Left lung (tissue), 14 donors: ENCODE measurements at places on chromosomes 1 and 21.

- no peak for DNase-seq
Measured at GRCh38 chr1:236292425-236292824, 10.7 kb upstream of the ERO1B start.

DNA sequence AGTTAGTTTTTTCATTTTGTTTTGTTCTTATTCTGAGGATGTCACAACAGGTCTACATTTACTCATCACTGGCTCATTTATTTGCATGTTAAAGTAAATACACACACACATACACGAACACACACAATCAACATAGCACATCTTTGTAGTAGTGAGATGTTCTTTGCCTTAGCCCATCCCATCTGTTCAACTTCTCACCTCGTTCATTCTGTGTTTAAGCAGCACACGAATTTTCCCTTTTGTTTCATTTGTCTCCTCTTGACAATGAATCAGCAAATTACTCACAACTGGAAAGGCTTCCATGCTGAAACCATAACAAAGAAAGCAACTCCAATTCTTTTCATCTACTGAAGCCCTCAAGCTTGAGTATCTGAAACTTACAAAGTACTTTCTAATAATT, 133.3 kb upstream of the CHRM3 start:
- no peak for DNase-seq

DNA sequence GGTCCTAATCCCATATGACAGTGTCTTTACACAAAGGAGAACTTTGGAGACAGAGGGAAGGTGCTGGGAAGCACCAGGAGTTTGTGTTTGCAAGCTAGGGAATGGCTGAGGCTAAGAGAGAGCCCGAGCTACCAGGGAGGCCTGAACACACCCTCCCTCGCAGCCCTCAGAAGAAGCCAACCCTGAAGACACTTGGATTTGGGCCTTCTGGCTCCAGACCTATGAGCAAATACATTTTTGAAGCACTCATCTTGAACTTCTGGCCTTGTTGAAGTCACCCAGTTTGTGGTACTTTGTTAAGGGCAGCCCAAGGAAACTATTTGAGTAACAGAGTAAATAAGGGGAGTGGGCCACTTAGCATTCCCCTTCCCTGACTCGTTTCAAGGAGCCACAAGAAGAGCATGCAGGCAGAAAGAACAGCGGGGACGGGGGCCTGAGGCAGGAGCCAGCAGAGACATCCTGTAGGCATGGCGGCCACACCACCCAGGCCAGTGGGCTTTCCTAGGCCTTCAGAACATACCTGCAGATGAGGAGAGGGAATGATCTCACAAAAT, 13.2 kb upstream of the QSOX1 start:
- no peak for DNase-seq

- DNase-seq = no peak
Measured at GRCh38 chr1:5973771-5974170, 18.5 kb downstream of the NPHP4 start.

- peak; percentile 28 for DNase-seq
Measured at GRCh38 chr1:9721606-9722377, 70.3 kb downstream of the PIK3CD start.

DNA sequence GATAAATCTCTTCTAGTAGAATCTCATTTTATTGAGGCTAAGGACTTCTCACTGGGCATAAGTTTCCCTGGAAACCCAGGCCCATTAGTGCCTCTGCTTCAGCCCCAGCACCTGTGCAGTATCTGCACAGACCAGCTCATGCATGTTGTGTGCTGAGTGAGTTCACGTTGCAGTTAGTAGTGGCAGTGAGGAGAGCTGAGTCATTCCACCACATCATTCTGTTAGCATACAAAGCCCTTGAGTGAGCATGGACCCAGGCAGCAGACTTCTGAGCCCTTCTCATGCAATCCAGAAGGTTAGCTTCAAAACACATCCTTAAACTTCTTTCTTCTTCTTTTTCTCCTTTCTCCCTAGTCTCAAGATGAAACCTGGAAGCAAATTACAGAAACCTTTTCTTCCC, 45.8 kb upstream of the NTPCR start:
- DNase-seq = no peak

GRCh38 chr21:41601573-41602368, 93.8 kb upstream of the TMPRSS2 start:
- DNase-seq = peak; percentile 52

- DNase-seq = no peak
Measured at GRCh38 chr1:184145083-184145482, 93.6 kb downstream of the TSEN15 start.

GRCh38 chr1:92509619-92510018, 22.9 kb upstream of the GFI1 start:
- no peak for DNase-seq

- DNase-seq = no peak
Measured at GRCh38 chr1:58648842-58649241, 51.0 kb downstream of the MYSM1 start.

GRCh38 chr1:207654320-207654719, 9.4 kb downstream of the CR1L start:
- DNase-seq = no peak

DNA sequence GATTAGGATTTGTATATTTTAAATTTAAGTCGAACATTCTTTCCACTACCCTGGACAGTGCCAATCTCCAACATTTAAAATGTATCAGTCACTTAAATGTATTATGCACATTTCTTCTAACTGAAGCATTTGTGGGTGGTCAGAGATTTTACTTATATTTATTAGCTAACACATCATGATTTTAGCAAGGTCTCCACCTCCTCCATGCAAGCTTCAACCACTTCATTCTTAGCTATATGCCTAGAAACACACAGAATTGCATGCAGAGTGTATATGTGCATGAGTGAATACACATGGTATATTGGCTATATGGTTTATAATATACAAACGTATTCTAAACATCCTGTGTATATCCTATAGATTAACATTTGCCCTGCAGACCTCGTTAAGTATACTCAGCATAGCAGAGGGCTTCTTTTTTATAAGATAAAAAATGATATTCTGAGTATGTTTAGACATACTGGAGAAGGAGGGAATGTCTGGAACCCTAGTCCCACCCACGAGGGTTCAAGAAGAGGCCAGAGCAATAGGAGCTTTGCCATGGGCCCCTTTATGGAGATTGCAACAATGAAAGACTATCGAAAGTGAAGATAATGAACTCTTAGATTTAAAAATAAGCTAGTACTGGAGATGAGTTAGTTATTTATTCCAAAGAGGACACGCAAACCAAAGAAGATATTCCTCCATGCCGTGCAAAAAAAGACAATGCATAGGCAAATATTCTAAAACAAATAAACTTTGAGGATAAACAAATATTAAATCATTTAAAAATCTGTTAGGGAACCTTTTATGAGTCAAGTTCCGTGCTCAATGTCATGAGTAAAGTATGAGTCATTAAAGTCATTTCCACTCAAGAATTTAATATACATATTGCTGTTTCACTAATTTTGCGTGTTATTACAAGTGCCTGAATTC, 480.4 kb downstream of the SIPA1L2 start:
- no peak for DNase-seq

DNA sequence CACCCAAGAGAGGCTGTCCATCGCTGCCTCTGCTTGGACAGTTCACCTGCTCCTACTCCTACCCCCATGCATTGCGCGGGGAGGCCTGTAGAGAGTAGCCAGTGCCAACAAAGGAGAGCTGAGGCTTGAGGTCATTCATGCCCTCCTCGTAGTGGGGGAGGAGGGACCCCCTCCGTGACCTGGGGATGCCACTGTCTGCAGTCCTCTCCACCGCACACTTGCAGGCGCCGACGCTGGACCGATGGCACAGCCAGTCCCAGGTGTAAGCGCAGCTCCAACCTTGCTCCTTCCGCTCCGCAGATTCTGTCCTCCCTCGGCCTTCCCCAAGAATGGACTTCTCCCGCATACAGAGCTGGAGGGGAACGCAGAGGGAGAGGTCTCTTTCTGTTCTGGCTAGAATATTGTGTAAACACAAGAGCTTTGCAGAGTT, 672 bp upstream of the PHLDA3 start:
- no peak for DNase-seq

- no peak for DNase-seq
Measured at GRCh38 chr1:94787691-94788090, 32.5 kb upstream of the SLC44A3 start.

DNA sequence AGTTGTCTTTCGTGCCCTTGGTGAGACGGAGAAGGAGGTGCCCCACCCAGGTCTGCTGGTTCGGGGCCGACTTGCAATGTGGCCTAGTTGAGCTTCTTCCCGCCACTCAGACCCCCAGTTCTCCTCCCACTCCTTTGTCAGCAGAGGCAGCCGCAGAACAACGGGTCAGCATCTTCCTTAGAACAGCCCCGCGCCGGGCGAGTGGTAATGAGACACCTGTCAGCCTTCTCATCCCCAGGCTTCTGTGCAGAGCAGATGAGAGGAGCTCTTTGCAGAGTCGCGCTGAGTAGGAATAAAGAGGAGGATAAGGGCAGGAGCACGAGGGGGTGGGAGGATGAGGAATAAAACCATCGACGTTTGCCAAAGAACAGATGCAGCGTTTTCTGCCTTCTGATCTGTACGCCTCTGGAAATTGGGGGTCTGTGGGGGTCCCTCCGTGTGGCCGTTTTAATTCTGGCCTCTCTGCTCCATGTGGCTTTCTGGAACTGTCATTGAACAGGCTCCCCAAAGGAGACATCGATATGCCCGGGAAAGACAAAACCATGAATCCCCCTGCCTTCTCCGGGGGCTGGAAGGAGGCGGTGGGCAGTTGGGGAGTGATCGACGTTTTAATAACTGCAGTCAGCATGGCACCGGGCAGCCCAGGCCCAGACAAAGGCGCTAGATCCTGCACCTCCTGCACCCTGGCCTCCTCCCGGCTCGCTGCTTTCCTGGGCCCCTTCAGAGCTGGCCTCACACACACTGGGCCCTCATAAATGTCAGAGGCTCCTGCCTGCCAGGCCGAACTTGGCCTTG, 27.5 kb upstream of the IGSF21 start:
- no peak for DNase-seq

DNA sequence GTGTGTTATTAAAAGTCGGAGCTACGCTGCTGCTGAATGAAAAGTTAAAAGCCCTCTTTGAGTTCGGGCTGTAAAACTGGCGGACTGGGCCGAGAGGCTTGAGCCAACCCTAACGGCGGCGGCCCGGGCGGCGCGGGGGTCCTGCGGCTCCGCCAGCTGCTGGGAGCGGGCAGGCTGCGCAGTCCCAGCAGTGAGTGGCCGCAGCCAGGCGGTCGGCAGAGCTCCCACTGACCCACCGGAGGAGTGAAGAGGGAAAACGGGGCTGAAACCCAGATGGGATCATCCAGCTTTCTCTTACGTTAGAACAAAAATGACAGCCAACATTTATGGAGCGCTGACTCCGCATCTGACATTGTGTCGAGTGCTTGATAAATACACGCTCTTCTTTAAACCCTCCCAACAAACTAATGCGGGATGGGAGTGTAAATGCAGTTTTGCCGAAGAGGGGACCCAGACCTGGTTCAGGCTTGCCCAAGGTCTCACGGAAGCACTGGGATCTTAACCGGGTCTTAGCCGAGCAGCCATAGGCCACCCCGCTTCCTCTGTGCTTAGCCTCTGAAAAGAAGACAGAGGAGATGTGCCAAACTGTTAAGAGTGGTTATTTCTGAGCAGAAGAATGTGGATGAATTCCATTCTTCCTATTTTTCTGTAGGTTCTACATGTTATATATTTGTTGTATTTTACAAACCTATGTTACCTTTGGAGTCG, 3.5 kb downstream of the GRHL3 start:
- DNase-seq = no peak
